ENCODE measurements at places on chromosomes 4 and X.

GRCh38 chrX:101619364-101619763 lies 1.6 kb upstream of the ARMCX6 start:
- DNase-seq: no peak

DNA sequence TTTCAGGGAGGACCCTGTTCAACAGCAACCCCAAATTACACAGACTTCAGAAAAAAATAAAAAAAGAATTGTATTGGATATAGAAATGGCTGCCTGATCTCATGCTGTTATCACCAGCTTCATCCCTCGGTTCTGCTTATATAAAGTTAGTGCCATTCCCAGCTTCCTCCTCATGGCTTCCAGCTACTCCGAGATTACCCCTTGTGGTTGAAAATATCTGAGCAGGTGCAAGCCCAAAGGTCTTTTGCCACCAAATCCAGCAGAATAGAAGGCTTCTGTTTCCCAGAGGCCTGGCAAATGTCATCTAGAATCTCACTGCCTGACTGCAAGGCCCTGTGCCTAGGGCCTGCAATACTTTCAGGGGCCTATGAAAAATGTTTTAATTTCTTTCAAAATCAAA lies 13.8 kb upstream of the HPGDS start:
- DNase-seq: no peak

DNA sequence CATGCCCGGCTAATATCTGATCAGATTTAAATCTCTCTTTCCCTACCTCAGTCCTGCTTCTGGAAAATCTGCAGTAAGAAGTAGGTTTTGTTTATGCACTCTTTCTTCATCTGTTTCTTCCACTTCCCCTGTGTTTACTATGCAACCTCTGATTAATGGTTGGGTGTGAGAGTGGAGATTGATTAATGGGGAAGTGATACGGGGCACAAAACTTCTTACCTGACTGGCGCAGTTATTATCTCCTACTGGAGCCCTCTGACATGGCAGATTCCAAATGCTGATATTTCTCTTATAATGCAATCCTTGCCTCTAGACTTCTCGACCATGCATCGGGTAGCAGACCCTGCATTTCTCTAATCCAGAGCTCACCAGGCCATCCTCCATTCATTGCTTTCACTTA lies 60.2 kb upstream of the HPGD start:
- DNase-seq: no peak

GRCh38 chr4:31391976-31392375 lies 671.8 kb downstream of the PCDH7 start:
- DNase-seq: no peak

- DNase-seq: no peak
These were observed 41.3 kb upstream of the UGT2B4 start for GRCh38 chr4:69536980-69537379.

- DNase-seq: no peak
These were observed 991.6 kb downstream of the FAT4 start for GRCh38 chr4:126306152-126306869.

- DNase-seq: no peak
These were observed 93.6 kb downstream of the HHIP start for GRCh38 chr4:144739511-144740033.

- no peak for DNase-seq
These were observed 535.3 kb upstream of the RPS6KA3 start for GRCh38 chrX:20802036-20802435.

DNA sequence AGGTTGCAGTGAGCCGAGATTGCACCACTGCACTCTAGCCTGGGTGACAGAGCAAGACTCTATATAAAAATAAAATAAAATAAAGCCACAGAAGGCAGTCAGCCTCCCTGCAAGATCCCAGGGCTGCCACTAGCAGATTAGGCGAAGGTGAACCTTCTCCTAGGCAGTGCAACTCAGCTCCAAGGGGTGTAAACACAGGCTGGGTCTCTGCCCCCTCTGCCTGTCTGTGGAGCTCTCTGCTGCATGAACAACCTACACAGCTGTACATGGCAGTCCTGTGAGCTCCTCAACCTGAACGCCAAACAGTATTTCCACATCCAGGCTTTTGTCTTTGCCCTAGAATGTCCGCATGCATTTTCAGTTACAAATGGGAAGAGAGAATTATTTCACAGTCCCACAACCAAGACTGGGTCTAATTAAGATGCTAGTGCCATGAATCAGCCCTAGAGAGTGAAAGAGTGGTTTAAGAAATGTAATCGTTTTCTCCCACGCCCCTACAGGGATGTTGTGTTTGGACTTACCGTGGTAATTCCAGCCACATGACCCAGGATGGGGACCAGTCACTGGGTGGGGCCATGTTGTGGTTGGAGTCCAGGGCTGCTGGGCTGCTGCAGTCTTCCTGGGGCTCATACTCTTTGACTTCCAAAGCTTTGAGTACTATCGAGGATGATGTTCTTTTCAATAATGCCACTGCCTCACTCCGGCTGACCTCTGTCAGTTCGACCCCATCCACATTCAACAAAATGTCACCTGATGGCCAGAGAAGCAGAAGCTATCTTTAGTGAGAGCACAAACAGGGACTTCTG lies 99.0 kb downstream of the FIP1L1 start:
- DNase-seq: no peak

- DNase-seq: peak; percentile 18
These were observed 191.2 kb downstream of the RRAGB start for GRCh38 chrX:55908661-55909212.

DNA sequence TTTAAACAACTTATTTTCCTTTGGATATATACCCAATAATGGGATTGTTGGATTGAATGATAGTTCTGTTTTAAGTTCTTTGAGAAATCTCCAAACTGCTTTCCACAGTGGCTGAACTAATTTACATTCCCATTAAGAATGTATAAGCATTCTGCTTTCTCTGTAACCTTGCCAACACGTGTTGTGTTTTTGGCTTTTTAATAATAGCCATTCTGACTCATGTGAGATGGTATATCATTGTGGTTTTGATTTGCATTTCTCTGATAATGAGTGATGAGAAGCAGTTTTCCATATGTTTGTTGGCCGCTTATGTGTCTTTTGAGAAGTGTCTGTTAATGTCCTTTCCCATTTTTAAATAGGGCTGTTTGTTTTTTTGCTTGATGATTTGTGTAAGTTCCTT lies 155.6 kb upstream of the PITX2 start:
- no peak for DNase-seq

GRCh38 chr4:77010841-77011354 lies 61.3 kb downstream of the SEPTIN11 start:
- DNase-seq: no peak

- no peak for DNase-seq
These were observed 35.5 kb upstream of the MGST2 start for GRCh38 chr4:139630126-139630495.

GRCh38 chr4:148986951-148987350 lies 544.7 kb upstream of the NR3C2 start:
- no peak for DNase-seq

- DNase-seq: no peak
These were observed 27.7 kb downstream of the PJA1 start for GRCh38 chrX:69137371-69138117.

- DNase-seq: no peak
These were observed 190.3 kb downstream of the DHX15 start for GRCh38 chr4:24394041-24394440.

All from activated CD4-positive, alpha-beta T cell treated with anti-CD3 and anti-CD28 coated beads, Interleukin-10, Interleukin-2, amounts not matched to agents 100 ng/mL and 50 ng/mL, durations not matched to agents 16 hours and 8 hours (primary cell).